Astrocyte (in vitro differentiated cells and primary cell): ENCODE measurements at places on chromosomes 12 and 14. TPM values are rescaled to one million over a fixed set of nuclear protein-coding genes. Genes with fewer than 3 reads are reported as not detected.
A peak's percentile ranks its signal among the peaks of the same experiment; 100 is the strongest.

The ANKRD33 gene
- not detected in 2 replicates for total RNA-seq

The RESF1 gene
- total RNA-seq = 19.9 and 22.2 TPM in 2 replicates

The ADAM21 gene
- total RNA-seq = 0.94 and 1.1 TPM in 2 replicates

The ZBTB39 gene
- 8.4 and 9.8 TPM in 2 replicates for total RNA-seq

DNA sequence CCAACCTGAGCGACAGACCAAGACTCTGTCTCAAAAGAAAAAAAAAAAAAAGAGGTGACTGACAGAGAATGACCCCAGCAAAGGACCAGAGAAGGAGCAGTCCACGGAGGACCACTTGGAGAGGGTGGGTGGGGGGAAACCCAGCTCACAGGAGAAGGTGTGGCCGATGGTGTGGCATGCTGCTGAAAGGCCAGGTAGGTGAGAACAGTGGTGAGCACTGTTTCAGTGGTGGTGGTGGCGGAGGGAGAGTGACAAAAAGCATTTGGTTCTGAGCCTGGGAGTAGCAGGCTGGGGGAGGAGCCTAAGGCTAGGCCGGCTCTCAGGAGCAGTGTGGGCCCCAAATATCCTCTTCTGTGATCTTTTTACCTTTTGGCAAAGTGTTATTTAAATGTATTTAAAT lies 63.8 kb downstream of the IRF2BPL start:
- DNase-seq = no peak

GRCh38 chr12:69821032-69821455 lies 4.0 kb upstream of the MYRFL start:
- DNase-seq = no peak

DNA sequence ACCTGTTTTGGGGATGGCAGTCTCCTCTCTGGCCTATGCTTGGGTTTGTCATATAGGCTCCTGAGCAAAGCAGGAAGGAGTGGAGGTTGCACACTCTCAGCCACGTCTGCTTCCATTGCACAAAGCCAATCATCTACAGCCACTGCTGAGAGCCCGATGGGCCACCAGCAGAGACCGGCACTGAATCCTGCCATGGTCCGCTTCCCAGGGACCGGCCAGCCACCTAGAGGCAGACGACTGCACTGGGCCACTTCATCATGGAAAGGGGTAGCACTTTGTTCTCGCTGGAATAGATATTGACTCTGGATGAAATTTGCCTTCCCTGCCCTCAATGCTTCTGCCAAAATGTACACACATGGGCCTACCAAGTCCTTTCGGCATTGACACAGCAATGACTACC lies 22.3 kb downstream of the DLK1 start:
- no peak for DNase-seq

GRCh38 chr12:40287369-40287975 lies 62.7 kb downstream of the LRRK2 start:
- no peak for DNase-seq

DNA sequence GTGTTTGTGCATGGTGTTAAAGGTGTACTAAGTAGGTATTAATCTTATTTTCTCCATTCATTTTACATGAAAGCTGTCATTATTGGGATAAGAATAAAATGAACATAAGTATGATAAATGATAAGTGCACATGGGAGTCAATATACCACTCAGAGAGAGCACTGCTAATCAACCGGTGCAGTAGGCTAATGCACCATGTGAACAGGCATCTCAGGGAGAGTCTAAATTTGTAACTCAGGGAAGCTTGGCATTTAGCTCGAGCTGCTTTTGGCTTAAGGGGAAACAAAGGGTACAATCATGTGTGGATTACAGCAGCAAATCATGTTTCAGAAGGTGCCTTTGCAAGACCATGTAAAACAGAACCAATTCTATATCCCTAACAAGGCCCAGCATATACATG lies 127.4 kb downstream of the MGST1 start:
- DNase-seq = no peak

DNA sequence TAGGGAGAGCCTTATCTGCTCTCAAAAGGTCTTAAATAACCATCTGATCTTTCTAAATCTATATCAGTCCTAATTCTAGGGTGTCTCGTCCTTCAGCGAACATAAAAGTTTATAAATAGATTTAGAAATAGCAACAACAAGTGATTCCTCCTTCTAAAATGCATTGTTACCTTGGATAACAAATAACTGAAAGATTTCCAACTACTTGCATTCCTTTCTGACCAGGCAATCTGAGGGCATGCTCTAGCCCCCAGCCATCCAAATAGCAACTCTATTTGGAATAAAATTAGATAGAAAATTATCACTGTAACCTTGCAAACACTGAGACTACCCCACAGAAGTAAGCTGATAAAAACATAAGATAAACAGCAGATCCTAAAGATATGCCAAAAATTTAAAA lies 21.8 kb upstream of the KRR1 start:
- peak; percentile 19 for DNase-seq

DNA sequence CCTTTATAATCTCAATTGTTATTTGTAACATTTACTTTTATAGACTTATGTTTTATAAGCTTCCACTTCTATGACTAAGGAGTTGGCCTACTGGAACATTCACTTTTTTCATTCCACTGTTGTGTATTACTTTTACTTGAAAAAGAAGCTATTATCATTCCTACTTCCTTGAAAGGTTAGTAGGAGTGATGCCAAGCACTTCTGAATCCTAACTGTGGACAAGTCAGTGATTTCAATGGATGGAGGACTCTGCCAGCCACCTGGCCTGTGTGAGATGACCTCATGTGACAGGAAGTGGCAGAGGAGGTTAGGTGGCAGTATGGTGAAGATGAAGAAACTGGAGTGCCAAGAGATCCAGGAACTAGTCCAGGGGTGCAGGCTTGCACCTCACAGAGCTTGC lies 46.0 kb downstream of the TECPR2 start:
- DNase-seq = no peak

DNA sequence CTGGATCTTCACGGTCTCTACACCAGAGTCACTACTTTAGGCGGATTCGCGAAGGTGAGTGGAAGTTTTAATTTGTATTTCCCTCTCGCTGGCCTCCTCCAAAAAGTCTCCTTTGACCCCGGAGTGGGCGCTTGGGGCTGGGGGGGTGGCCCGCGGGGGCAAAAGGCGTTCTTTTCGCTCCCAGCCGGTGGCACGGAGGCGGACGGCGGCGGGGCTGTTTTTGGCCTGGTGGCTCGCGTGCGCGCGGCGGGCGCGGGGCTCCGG lies 510 bp downstream of the ARID2 start:
- no peak for DNase-seq

- DNase-seq = no peak
Measured at GRCh38 chr12:64383675-64384074, 6.9 kb downstream of the C12orf56 start.

DNA sequence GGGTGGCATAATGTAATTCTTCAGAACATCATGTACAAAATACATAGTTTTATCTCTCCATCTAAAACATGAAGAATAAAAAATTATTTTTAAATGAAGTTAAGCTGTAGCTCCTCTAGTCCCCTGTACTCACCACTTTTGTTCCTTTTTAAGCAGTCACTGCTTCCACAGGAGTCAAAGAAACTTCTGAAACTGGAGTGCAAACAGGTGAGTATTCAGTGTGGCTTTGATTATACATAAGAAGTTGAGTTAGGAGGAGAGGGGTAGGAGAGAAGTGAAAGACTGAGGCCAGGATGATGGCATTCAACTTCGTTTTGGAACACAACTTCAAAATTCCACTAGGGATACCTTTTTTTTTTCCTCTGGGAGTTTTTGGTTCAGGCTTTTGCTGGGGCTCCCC lies 131.4 kb upstream of the CNTN1 start:
- DNase-seq = no peak

GRCh38 chr12:65280306-65280705 lies 1.8 kb downstream of the MSRB3 start:
- DNase-seq = no peak
